NCI-H1694 treated with DMSO at 0.1 percent for 48 hours (cell line): ENCODE measurements at places on chromosomes 6 and 20.

GRCh38 chr6:166872531-166873009 lies 83.8 kb downstream of the RNASET2 start:
- DNase-seq, result no peak

GRCh38 chr6:35727935-35728682 lies 8.7 kb upstream of the ARMC12 start:
- peak; percentile 66 for DNase-seq

GRCh38 chr6:158303210-158303731 lies 9.0 kb upstream of the TULP4 start:
- no peak for DNase-seq

- DNase-seq, result no peak
These were observed 49.2 kb downstream of the RNF144B start for GRCh38 chr6:18436341-18436740.

GRCh38 chr6:123873974-123874373 lies 70.3 kb downstream of the NKAIN2 start:
- DNase-seq, result no peak

DNA sequence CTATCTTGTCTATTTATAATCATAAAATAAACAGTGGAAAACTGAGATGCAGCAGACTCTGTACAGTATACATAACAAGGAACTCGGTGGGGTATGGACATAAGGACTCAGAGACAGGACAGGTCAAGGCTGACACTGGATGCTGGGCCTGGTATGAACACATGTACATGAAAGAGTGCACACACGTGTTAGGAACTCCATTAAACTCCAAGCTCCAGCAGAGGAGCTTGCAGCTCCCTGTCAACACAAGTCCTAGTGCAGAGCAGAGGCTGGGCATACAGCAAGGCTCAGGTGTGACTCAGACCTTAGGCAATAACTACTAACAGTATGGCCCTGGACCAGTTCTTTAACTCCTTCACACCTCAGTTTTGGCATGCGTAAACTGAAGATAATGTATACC lies 17.1 kb downstream of the NAPB start:
- no peak for DNase-seq

DNA sequence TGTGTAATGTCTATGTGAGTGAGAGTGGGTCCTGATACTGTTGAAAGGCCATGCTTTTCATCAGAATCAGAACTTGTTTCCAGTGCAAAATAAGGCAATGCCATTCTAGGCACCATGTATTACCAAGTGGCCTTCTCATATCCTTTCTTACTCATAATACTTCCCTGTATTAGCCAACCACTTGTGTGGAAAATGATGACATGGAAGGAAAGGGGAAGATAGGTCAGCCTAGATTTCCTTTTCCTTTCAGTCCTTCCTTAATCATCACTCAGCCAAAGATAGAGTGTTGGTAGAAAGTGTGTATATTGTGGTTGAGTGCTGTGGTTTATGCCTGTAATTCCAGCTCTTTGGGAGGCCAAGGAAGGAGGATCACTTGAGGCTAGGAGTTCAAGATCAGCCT lies 158.6 kb upstream of the PREP start:
- DNase-seq, result no peak

GRCh38 chr20:54217762-54218161 lies 9.9 kb downstream of the PFDN4 start:
- DNase-seq, result no peak

DNA sequence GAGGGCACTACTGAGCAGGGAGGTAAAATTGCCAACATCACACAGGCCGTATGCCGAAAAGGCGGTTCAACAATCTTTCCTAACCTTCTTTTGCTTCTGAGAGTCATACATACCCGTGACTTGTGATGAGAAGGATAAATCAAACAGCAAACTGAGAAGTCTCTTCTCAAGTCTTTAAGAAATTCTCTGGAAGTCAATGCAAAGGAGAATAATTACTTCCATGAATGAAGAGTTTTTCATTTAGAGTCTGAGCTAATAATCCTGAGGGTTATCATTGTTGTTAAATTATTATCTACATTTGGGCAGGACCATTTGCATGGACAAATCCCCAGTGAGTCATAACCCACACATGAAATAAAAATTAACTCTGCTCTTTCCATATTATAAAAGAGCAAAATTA lies 22.4 kb upstream of the ILRUN start:
- DNase-seq, result no peak

- no peak for DNase-seq
These were observed 76.8 kb downstream of the UNC5CL start for GRCh38 chr6:40962241-40962640.

DNA sequence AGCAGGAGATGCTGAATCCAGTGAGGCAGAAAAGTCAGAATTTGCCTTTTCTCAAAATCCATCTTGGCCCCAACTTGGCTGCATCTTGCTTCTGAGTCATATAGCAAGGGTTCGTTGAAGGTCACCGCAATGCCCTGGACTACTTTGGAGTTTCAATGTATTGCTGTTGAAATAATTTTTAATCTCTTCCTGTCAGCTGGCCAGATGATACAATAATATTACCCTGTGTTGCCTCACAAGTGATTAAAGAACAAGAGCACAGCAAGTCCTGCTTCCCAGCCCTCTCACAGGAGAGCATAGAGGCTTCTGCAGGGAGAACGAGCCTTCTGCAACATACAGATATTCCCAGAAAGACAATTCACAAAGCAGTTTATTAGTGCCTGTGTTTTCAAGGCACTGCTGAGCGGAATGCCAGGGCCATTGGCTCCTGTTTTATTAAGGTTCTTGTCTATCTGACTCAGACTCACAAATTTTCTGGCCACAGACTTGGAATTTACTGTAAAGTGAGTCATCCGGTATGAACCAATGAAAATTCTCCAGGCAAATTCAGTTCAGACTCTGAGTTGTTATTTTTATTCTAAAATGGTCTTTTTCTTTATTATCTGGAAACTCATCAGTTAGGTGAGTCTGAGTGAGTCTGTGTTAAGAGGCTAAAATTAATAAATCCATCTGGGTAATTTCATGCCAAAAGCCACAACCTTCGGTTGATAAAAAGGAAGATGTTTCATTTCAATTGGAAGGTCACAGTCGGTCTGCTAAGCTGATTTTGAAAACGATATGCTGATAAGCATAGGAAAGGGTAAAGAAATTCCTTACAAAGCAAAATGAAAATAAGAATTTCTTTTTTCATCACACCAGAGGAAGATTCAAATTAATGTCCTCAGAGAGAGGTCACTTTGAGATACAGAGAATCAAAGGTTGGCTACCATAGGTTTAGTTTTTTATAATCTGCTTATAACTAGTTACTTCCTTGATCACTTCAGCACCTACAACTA lies 289.4 kb upstream of the STXBP5 start:
- DNase-seq, result no peak

DNA sequence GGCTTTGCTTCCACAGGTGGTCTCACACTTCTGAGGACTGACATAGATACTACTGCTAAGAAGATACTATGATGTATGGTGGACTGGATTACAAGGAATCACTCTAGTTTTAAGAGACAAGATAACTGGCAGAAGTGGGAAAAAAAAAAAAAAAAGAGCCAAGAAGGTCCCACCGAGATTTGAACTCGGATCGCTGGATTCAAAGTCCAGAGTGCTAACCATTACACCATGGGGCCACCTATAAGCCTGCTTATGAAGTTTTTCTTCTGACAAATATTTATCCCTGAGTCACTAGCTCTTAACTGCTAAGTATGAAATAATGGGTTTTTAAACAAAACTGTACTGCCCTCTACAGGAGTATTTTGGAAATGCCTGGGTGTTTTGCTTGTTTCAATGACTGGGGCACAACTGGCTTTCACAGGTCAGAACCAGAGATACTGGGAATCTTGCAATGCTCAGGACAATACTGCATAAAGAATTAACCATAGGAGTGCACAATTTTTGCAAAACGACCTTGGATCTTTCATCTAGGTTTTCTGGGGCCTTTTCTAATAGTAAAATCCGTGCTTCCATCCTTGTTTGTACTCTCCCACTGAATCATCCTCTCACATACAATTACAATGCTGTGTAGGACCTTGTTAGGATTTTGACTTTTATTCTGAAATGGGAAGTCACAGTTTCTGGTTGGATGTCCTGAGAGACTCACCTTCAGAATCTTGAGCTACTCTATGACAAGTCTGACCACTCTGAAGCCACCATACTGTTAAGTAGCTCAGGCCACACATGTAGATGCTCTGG lies 116.3 kb downstream of the OR2B2 start:
- peak; percentile 87 for DNase-seq

DNA sequence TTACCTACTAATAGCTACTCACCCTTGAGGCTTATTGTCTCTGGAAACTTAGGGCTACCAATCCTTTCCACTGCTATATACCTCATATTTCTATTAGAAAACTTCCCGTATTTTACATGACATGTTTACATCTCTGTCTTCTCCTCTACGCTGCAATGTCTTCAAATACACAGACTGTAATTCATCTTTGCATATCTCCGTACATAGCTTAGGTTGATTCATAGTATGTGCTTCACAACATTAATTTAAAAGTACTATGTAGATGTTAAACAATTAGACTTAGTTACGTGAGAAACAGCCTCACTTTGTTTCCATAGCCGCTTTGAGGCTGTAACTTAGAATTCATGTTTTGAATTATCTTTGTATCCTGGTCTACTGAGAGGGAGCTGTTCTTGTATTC lies 35.1 kb upstream of the FKBP1C start:
- no peak for DNase-seq

DNA sequence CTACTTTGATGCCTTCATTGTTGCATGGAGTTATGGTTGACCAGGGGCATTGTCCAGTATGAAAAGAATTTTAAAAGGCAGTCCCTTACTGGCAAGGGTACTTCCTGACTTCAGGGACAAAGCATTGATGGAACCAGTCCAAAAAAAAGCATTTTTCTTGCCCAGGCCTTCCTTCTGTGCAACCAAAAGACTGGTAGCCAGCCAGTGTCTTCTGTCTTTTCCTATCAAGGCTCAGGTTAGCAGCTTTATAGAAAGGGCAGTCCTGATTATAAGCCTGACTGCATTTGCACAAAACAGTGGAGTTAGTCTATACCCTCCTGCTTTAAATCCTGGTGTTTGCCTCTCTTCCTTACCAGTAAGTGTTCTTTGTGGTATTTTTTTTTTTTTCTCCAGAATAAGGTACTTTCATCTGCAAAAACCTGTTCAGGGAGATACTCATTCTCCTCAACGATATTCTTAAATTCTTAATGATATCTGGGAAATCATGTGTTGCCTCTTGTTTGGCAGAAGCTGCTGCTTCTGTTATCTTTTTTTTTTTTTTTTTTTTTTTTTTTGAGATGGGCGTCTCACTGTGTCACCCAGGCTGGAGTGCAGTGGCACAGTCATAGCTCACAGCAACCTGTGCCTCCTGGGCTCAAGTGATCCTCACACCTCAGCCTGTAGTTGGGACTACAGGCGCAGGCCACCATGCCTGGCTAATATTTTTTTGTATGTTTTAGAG lies 33.9 kb downstream of the SCAF8 start:
- DNase-seq, result no peak

DNA sequence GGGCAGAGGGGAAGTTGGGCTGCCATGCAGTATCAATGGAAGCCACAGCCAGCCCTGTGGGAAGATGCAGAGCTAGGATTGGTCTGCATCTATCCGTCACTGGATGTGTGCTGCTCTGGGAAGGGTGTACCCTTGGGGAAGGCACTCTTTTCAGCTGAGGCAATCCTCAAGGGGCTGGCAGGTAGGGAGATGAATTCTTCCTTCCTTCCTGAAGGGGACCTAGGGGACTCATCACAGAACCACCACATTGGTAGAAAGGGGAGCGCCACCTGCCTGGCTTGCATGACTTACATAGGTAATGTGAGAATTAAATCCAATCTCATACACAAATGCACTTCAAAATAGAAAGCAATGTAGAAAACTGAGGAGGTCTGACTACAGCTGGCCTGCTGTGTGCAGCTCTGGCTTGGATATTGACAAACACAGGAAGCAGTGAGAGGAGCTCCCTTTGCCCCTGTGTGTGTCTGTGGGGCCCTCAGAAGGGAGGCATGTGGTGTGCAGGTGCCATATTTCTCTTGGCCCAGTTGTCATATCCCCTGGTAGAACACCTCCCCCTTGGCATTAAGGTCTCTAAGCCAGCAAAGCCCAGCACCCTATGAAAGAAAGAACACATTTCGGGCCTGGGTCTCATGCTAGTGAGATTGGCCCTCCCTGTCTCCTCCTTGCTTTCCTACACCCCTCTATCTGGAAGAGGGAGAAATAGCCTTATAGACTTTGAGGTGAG lies 260.3 kb upstream of the MOCS1 start:
- no peak for DNase-seq

GRCh38 chr6:15230827-15231226 lies 15.0 kb upstream of the JARID2 start:
- DNase-seq, result no peak

DNA sequence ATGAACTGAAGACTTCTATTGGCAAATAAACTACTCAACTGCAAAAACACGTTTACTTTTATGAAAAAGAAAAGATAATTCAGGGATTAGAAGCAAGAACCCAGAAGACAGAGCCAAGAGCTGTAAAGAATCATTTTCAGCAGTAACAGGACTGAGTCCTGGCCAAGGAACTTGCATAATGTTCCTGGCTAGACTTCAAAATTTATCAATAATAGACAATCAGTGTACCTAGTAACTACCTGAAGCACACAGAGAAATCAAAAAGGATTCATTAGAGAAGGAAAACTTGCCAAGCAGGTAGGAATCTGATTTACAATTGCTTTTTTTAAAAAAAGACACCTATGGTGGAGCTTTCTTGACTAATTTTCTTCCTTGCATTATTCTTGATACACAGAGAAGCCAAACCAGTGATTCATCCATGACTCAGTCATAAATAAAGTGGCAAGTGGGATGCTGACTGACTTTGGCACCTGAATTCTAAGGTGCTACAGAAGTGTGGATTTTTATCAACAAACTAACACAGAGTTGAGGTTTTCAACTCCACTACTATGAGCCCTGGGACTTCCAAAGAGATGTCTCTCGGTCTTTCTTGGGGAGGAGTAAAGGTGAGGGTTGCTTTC lies 281.3 kb downstream of the BMP7 start:
- no peak for DNase-seq
